ENCODE measurements at places on chromosomes 4 and X. TPM values are rescaled to one million over a fixed set of nuclear protein-coding genes. Genes with fewer than 3 reads are reported as not detected.

AADAT gene
- total RNA-seq: not detected

IDS gene
- total RNA-seq: 240 TPM

BCOR gene
- 38.5 TPM for total RNA-seq

C4orf54 gene
- not detected for total RNA-seq

MFAP3L gene
- total RNA-seq: 1.4 TPM

GLOD5 gene
- not detected for total RNA-seq

CDKL5 gene
- total RNA-seq: 2.5 TPM

CPLX1 gene
- 1.1 TPM for total RNA-seq

DNA sequence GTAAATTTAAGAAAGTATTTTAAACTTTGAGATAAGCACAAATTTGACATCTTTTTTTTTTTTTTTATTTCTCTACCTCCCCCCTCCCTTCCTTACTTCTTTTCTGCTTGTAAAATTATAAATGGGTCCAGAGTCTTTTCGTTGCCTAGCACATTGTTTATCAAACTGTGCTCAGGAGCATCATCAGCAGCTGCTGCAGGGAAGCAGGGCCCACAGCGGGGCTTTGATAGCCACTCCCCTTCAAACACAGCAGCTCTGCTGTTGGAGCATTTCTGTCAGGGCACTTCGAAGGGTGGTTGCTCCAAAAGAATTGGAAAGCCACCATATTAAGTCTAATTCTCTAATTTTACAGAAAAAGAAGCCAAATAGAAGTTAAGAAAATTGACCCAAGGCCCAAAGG is 588.3 kb downstream of the SPRY1 start:
- no peak for DNase-seq

DNA sequence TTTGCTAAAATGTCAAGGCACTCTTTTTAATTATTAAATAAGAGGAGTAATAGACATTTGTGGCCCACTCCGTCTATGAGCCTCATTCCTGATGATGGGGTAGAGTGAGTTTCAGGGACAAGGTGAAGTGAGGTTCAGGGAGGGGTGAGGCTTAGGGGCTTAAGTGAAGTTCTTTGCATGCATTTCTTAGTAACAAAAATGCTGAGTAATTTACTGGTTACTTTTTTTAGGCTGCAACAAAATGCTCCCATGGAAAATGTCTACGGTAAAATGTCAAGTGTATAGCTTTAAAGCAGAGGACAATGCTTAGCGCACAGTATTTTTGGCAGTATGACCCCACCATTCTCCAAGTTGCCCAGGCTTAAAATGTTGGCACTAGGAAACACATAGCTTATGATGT is 2.0 kb upstream of the USO1 start:
- DNase-seq: no peak

DNA sequence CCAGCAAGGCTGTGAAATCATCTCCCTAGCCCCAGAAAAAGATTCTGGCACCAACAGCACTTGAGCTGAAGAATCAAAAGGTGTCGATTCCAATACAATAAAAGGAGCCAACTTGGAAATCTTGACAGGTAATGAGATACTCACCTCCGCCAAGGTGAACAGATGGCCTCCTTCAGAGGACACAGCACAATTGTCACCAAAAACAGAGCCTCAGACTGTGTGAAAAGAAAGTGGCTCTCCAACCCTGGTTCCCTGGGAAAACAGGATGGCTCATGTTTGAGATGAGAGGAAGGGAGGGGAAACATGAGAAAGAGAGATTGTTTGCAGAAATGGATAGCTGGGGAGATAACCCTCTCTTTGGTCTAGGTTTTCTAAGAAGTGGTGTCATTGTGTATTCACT is 168.9 kb downstream of the HS3ST1 start:
- DNase-seq: no peak

DNA sequence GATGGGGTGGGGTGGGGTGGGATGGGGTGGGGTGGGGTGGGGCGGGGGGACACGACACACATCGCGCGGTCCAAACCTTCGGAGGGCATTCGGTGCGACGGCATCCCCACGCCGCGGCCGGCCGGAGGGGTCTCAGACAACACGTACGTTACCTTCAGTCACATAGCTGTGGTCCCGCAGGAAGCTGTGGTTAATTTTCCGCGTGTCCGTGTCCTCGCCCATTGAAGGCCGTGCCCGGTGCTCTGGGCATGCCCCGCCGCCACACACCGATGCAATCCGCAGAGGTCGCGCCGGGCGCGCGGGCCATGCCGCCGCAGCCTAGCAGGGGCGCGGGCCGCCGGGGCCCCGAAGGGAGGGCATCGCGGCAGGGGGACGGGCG is 417 bp downstream of the PPP2R2C start:
- no peak for DNase-seq

DNA sequence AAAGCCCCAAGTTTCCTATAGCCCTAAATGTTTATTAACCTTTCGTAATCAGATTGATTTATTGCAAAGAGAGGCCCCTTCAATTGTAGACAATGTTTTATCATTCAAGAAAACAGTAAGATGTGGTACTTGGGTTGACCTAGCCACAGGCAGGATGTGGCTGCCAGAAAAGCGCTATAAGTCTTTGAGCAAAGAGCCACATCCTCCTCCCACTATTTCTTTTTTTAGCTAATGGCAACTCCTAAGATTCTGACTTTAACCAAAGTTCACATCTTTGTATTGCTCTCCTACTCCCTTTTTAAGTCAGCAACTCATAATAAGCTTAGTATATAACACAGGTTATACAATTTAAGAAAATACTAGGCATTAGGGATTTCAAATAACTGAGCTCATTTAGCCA is 70.7 kb upstream of the PPP3CA start:
- DNase-seq: peak; percentile 62

GRCh38 chr4:45831692-45832091 is 292.2 kb downstream of the GABRG1 start:
- DNase-seq: no peak

DNA sequence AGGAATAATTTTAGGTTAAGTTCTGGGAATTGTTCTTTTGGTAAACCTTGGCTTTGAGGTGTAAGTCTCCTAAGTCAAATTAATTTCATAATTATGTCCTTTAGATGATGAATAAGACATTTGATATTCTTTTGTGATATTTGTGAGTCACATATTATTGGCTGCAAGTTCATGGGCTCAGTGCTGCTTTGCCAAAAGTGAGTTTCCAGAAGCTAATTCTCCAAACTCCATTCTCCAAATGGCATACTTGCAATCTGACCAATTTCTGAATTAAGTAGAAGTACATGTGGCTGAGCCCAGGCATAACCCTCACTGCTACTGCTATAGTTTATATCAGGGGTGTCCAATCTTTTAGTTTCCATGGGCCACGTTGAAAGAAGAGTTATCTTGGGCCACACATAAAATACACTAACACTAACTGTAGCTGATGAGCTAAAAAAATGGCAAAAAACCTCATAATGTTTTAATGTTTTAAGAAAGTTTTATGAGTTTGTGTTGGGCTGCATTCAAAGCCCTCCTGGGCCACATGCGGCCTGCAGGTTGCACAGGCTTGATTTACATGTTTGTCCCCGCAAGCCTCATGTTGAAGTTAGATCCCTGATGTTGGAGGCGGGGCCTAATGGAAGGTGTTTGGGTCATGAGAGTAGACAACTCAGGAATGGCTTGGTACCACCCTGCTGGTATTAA is 196.1 kb downstream of the ZNF330 start:
- DNase-seq: no peak

DNA sequence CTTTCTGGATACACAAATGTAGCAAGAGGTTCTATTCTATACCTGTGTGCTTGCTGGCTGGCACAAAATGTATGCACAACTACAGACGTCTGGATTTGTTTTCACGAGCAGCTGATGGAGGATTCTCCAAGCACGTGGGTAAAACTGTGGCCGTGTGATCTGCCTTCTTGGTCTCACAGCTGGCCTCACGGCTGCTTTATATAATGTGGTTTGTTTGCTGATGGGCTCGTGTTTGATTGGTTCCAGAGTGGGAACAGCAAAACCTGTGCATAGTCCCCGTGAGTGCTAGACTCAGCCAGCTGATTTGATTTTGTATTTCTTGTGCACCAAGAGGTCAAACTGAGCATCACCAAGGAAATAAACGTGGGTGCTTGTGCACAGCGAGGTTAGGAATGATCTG is 262.6 kb upstream of the RPS6KA3 start:
- DNase-seq: no peak

- no peak for DNase-seq
Measured at GRCh38 chr4:27720010-27720766, 859.5 kb downstream of the STIM2 start.

DNA sequence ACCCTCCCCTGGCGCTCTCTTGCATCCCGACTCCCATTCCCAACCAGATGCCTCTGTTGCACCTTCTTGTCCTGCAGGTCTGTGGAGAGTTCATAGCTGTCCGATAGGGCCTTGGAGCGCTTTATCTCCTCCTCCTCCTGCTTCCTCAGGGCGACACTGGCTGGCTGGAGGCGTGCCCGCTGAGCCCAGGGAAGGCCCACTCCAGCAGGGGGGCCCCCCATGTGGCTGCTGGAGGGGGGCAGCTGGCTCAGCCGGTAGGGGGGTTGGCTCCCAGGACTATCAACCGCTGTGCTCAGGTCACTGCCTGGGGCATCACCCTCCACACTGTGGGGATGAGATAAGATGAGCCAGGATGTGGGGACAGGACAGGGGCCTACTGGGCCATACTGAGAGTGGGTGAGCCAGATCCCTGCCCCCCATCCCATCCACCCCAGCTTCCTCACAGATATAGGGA is 25.6 kb downstream of the IQSEC2 start:
- DNase-seq: no peak

DNA sequence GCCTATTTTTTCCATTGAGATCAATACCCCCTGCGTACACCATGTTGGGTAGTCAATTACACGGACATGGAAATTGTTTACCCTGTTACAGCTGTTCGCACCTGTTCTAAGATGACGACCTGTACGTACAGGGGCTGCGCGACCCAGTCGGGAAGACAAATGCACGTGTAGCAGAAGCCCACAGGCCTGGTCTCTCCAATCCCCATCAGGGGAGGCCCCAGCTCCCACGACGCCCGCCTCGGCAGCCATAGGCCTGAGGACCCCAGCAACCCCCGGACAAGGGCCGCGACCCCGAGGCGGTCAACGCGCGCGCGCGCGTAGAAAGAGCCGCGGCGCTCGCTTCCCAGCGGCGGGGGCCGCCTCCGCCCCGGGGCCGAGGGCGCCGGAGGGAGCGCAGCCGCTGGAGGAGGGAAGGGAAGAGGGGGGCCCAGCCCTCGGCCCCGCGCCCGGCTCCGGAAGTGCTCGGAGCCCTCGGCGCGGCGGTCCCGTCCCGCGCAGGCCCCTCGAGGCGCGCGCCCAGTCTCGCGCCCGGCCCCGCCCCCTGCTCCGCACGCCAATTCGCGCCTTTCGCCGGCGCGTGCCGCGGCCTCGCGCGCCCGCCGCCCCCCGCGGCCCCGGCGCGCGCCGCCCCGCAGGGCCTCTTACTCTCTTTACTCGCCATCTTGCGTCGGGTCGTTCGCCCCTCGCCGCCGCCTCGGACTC is 618 bp downstream of the RBBP7 start:
- DNase-seq: peak; percentile 52

DNA sequence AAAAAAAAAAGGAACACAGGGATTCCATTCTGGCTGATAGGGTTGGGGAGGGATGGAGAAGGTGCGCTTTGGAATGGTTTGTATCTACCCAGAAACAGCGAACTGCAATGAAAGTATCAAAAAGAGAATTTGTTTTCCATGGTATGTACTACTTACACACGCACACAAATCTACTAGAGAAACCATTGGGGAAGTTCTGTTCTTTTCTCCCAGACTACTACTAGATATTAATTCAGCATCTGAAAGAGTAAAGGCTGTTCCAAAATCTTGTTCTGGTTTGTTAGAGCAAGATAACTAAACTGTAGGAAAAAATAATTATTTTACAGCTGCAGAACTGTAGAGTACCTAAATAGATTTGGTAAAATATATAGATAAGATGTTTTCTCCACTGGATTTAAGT is 118.4 kb downstream of the CBR4 start:
- DNase-seq: no peak

DNA sequence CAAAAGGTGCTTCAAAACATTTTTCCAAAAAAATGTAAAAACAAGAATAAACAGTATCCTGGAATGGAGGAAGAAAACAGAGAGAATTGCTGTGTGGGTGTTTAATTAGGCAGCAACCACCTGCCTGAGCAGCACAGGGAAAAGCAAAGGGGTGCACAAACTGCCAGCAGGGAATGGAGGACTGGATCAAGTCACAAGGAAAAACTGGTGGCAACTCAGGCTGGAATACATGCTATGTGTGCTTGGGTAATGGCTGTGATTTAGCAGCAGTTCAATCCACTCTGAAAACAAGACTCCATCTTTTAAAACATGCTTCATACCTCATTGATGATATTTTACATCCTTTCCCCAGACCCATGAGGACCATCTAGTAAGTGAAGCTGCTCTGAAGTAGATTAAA is 179.5 kb downstream of the HS6ST2 start:
- no peak for DNase-seq

DNA sequence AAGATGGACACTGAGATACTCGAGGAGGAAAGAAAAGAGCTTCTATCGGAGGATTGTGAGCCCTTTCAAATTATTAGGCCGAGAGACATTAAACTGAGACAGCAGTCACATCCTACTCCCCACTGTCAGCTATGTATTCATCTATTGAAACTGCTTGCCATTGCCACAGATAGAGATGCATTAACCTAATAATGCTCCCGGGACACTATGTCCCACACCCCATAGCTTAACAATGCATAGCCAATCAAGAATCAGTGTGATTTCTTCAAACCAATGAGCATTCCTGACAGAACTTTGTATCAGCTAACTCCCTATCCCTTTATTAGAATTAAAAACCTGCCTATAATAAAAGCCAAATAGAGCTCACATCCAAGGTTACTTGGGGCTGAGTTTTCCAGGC is 118.1 kb upstream of the NEIL3 start:
- DNase-seq: no peak

DNA sequence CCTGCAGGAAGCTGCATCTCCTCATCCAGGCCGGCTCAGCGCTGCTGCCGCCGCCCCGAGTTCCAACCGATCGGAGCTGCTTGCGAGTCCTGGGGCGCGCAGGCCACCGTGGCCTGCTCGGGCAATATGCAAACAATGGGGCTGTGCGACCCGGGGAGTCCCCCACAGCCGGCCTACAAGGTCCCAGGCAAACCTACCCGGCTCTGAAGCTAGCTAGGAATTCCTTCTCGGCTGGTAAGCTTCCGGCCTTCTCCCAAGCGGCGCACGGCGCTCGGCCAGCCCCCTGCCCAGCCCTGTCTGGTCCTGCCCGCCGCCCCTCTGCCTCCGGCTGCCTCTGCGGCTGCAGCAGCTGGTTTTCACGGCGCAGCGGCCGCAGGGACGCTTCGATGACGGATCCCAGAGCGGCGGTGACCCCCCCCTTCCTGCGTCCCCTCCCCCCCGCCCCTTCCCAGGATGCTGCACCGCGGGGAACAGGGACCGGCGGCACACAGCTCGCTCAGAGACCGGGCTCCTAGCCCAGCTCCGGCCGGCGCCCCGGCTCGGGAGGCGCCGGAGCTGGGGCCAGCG is 59.4 kb downstream of the TSC22D3 start:
- DNase-seq: no peak

GRCh38 chr4:17030543-17030942 is 132.1 kb upstream of the LDB2 start:
- no peak for DNase-seq

Data from CD8-positive, alpha-beta T cell (primary cell).